Cerebellum (tissue), 4 donors: ENCODE measurements at places on chromosomes 3 and 15.

DNA sequence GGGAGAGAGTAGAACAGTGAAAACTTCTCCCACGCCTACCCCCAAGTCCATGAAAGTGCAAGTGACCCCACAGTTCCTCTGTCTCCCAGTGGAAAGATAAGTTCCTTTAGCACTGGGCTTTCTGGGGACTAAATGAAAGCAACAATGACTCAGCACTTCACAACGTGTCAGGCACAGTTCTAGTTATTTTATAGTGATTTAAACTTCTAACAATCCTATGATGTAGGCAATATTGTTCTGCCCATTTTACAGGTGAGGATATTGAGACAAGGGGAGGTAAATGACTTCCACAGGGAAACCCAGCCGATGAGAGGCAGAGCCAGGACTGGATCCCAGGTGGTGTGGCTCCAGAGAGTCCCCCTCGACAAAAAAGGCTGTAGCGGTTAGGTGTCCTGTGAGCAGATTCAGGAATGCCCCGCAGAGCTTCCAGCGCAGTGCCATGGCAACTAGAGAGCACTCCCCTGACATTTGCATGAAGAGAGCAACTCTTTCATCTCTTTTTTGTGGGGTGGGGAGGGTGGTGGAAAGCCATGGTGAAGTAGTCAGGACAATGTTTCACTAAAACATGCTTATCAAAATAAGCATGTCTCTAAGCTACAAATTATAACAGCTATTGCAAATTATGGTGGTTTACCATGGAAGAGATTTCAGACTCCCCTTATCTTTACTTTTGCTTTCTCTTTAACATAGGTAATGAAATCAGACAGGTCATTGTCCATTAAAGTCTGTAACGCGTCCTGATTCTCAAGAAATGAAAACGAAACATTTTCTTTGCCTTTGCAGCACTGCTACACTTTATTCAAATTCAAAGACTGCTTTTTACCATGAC lies 62.1 kb downstream of the NR2F2 start:
- DNase-seq: no peak

DNA sequence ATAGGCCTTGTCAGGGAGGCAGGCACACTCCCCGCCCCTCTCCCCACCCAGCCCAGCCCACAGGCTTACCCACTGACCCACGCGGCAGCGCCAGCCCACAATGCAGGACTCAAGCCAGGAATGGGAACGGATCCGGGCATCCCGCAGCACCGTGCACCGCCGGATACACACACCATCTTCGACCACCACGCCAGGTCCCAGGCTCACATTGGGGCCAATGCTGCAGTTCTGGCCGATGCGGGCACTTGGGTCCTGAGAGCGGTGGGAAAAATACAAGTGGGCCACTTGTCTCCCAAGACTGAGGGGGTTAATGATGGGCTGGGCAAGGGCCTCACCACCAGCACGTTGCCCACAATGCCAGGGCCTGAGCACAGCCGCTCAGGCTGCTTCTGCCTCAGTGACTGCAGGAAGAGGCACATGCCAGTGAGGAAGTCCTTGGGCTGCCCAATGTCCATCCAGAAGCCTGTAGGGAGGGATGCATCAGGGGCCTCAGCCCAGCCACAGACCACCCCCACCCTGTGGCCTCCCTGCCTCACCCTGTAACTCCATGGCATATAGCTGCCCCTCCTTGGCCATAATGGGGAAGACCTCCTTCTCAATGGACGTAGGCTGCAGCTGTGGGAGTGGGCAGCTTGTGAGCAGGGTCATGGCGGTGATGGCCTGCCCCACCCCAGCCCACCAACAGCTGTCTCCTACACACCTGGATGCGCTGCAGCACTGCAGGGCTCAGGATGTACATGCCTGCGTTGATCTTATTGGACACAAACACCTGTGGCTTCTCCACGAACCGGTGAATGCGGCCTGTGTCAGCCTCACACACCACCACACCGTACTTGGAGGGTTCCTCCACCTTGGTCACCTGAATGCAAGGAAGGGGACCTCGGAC lies 1.6 kb downstream of the GMPPB start:
- no peak for DNase-seq

- no peak for DNase-seq
These were observed 35.5 kb downstream of the CACNA2D3 start for GRCh38 chr3:54157860-54158259.

DNA sequence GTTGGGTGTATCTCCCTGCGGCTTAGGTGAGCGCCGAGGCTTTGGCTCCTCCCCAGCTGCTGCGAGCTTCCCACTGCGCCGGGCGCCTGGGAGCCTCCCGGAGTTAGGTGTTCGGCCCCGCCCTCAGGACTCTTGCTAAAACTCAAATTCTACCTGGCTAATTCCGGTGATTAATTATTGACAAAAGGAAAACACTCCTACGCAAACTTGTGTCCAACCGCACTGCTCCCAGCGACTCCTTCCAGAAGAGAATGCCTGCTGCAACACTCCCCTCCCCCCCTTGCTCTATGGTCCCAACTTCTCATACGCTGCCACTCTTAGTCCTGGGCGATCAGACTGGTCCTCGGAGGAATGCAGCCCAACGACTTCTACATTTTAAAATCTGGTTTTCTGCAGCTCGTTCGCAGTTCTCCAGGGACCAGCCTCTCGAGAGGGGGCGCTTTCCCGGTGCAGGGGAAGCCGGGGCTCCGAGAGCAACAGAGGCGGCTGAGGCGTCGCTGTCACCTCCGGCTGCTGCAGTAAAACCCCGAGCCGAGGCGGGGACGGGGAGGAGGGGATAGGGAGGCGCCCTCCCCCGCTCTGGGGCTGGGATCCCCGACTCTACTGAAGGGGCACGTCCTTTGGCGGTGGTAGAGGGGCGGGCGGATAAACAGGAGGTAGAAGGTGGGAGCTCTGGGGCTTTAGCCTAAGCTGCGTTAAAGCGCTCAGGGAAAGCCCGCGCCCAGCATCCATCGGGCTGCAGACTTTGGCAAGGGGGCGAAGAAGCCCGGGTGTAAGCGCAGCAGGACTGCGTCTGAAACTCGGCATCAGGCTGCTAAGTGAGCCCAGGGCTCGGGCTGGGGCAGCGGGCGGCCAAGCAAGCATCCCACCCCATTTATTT lies at the start of gene SPTSSB:
SPTSSB (minus strand) TSS at position 77 of the 880 bp plus-strand sequence. CDS start 25,194 bp downstream, outside the sequence.
- peak; percentile 66 for DNase-seq
